ENCODE measurements at places on chromosomes 3 and 15.

- DNase-seq, result no peak
These were observed 89.7 kb downstream of the SEC22A start for GRCh38 chr3:123291404-123291803.

DNA sequence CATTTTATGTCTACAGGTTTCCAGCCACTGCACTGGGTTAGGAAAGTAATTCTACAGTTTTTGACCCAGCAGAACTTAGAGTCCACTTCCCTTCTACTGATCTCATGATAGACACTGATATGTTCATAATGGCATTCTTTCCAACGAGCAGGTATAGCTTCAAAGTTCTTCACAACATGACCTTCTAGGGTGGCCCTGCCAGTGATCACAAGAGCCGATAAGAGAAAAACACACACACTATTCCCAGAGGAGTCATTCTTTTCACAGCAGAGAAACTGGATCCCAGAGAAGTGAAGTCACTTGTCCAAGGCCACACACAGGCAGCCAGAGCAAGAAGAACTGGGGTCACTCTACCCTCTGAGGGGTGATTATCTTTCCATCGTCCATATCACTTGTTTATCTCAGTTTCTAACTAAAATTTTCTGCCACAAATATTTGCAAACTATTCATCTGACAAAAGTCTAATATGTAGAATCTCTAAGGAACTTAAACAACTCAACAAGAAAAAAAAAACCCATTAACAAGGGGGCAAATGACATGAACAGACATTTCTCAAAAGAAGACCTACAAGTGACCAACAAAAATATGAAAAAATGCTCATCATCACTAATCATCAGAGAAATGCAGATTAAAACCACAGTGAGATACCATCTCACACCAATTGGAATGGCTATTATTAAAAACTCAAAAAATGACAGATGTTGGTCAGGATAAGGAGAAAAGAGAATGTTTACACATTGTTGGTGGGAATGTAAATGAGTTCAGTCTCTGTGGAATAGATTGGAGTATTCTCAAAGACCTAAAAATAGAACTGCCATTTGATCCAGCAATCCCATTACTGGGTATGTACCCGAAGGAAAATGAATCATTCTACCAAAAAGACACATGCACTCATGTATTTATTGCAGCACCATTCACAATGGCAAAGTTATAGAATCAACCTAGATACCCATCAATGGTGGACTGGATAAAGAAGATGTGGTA, 31.5 kb downstream of the SPTSSB start:
- no peak for DNase-seq

- DNase-seq, result no peak
These were observed 227.7 kb downstream of the ROBO2 start for GRCh38 chr3:77267589-77267988.

- no peak for DNase-seq
These were observed 121.2 kb downstream of the MECOM start for GRCh38 chr3:169542331-169542751.

- no peak for DNase-seq
These were observed 3.0 kb upstream of the TFDP2 start for GRCh38 chr3:142152384-142152783.

DNA sequence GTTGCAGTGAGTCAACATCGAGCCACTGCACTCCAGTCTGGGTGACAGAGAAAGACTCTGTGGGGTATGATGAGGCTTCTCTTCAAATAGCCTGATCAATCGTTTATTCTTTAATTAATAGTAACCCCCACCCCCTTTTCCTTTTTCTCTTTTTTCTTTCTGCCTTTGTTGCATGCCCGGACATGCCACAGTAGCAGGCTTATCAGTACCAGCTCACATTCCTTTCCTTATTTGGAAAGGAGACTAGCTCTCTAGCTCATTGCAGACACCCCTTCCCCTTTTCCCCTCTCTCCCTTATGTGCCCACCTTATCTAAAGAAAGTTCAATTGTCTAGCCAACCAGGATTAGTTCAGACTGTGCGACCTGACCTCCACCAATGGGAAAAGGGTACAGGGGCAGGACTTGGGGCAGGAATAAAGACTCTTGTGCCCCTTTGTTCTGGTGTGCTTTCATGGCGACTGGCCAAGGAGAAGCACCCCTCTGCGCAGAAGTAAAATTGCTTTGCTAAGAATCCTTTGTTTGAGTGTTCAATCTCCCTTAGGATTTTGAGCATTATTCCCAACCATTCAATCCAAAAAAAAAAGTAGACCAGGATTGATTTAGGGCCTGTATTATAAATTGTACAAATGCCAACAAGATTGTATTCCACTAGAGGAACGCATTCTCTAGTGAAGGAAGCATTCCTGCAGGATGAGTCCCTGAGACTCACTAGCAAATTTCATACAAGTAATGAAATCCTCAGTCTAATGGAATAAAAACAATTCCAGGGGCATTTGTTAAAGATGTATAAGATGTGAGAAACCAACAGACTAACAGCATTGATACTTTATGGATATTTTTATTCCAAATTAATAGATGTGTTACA, 95.8 kb upstream of the SNRPN start:
- DNase-seq, result peak; percentile 20

DNA sequence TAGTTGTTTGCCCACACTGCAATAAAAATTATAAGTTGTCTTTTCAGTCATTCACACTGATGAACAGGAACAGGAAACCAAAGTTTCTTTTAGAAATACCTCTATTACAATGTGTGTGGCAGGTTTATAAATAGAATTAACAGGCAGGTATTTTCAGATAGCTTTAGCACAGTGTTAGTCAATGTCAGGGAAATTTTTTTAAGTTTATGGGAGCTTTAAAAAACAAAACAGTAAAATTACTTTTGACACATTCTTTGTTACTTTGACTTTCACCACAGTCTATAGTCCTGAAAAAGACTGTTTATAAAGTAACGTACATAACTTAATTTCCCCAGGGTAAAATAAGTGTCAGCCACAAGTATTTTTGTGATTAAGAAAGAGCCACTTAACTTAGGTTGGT, 38.1 kb downstream of the SERPINI1 start:
- DNase-seq, result no peak
